Activated CD4-positive, alpha-beta T cell treated with anti-CD3 and anti-CD28 coated beads for 36 hours (primary cell): ENCODE measurements at places on chromosomes 1 and 21.

DNA sequence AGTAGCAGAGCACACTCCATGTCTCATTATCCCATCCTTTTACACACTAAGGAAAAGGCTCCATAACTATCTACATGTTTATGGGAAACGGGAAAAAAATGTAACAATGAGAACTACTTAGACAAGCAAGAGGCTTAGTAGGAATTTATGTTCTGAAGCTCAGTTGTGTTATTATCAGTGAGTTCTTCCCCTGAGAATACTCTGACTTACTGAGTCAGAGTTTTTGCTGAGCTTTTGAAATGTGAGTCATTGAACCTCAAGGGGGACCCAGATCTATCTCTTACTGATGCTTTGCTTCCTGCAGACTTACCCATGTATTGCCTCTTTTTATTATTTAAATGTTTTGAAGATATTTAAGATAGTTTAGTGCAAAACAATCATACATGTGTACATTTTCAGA, 20.1 kb downstream of the CFHR5 start:
- H3K36me3 ChIP-seq, result no peaks in the 10 kb centered on the region
- no peak overlapping the region for H3K4me3 ChIP-seq
- H3K4me1 ChIP-seq, result no peaks in the 10 kb centered on the region
- no peaks in the 10 kb centered on the region for H3K27me3 ChIP-seq

GRCh38 chr1:119485201-119485600, 21.8 kb upstream of the HSD3B1 start:
- no peaks in the 10 kb centered on the region for H3K36me3 ChIP-seq
- peaks cover 7% of the 10 kb centered on the region for H3K27me3 ChIP-seq
- H3K4me3 ChIP-seq, result no peak overlapping the region
- no peak for DNase-seq

DNA sequence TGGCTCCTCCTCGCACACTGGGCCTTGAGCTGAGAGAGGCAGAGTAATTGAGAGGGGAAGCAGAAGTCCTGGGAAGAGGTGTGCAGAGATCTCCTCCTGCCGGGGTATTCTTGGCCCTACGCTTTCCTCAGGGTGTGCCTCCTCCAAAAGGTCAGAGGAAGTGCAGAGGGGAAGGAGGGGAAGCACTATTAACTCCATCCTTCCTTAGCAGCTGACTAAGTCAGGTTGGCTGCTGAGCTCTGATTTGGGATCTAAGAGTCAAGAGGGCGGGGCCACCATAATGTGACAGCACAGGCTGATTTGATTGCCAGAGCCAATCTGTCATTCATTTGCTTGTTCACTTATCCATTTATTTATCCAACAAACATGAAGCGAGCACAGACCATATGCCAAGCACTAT, 12.3 kb downstream of the ATP2B4 start:
- H3K4me1 ChIP-seq, result peaks cover 44% of the 10 kb centered on the region
- H3K36me3 ChIP-seq, result peaks cover 7% of the 10 kb centered on the region
- peak overlapping the region; percentile 45 for H3K27ac ChIP-seq
- no peak overlapping the region for H3K4me3 ChIP-seq

- peaks cover 4% of the 10 kb centered on the region for H3K27me3 ChIP-seq
- no peak overlapping the region for H3K27ac ChIP-seq
- H3K36me3 ChIP-seq, result no peaks in the 10 kb centered on the region
- H3K4me3 ChIP-seq, result no peak overlapping the region
- no peaks in the 10 kb centered on the region for H3K4me1 ChIP-seq
- no peak for DNase-seq
These were observed 387.8 kb downstream of the KCNH1 start for GRCh38 chr1:210746024-210746731.

GRCh38 chr1:184634296-184634695, 120.4 kb downstream of the EDEM3 start:
- H3K27me3 ChIP-seq, result no peaks in the 10 kb centered on the region
- DNase-seq, result no peak
- no peaks in the 10 kb centered on the region for H3K4me1 ChIP-seq
- H3K27ac ChIP-seq, result no peak overlapping the region
- no peaks in the 10 kb centered on the region for H3K36me3 ChIP-seq
- no peak overlapping the region for H3K4me3 ChIP-seq

- DNase-seq, result peak; percentile 82
- H3K4me3 ChIP-seq, result no peak overlapping the region
- H3K36me3 ChIP-seq, result no peaks in the 10 kb centered on the region
- H3K4me1 ChIP-seq, result peaks cover 3% of the 10 kb centered on the region
- H3K27ac ChIP-seq, result no peak overlapping the region
- H3K27me3 ChIP-seq, result no peaks in the 10 kb centered on the region
These were observed 65.9 kb downstream of the NDUFS5 start for GRCh38 chr1:39091845-39092645.

- no peak for DNase-seq
- H3K27ac ChIP-seq, result no peak overlapping the region
- H3K4me1 ChIP-seq, result no peaks in the 10 kb centered on the region
- peaks cover 6% of the 10 kb centered on the region for H3K36me3 ChIP-seq
- H3K27me3 ChIP-seq, result peaks cover 67% of the 10 kb centered on the region
These were observed 4.0 kb downstream of the KRTAP10-12 start for GRCh38 chr21:44701023-44701400.
